ENCODE measurements at places on chromosomes 2 and 18.
A peak's percentile ranks its signal among the peaks of the same experiment; 100 is the strongest.

DNA sequence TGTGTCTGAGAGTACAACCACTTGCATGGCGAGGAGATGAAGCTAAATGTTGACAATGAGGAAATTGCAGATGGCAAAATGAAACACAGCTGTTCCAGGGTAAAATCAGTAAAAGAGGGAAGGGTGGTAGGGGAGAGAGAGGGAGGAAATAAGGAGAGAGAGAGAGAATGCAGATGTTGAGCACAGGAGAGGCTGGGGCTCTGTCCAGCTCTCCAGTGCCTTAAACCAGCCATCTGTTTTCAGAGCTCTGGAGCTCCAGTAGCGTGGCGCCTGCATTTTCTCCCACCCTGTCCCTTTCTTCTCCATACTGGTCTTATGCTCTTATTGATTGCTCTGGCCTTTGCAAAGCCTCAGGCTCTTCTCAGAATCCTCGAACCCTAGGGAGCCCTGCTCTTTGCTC is 52.7 kb upstream of the BOD1L2 start:
- no peak for DNase-seq

DNA sequence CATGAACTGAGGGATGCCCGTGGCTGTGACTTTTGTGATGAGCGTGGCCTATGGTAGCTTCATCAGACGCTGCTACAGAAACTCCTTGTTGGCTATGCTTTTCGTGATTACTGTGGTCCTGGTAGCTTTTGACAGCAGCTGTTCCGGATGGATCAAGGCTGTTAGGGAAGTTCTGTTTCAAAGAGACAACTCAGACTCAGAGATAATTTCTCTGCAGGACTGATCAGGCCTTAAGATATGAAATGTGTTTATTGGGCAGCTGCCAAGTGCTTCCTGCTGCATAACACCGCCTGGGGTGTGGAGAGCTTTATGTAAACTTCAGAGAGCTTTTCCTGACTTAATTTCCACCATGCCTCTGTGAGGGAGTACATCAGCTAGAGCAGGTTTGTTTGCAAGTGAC is 243.8 kb downstream of the TSN start:
- peak; percentile 1 for DNase-seq

GRCh38 chr2:37883518-37883917 is 41.6 kb upstream of the RMDN2 start:
- DNase-seq = no peak

GRCh38 chr2:84942166-84942565 is 28.8 kb upstream of the KCMF1 start:
- DNase-seq = no peak

- no peak for DNase-seq
Observed at GRCh38 chr2:184129073-184129472, 469.3 kb upstream of the ZNF804A start.

- DNase-seq = no peak
Observed at GRCh38 chr2:107102176-107102575, 216.2 kb upstream of the ST6GAL2 start.

DNA sequence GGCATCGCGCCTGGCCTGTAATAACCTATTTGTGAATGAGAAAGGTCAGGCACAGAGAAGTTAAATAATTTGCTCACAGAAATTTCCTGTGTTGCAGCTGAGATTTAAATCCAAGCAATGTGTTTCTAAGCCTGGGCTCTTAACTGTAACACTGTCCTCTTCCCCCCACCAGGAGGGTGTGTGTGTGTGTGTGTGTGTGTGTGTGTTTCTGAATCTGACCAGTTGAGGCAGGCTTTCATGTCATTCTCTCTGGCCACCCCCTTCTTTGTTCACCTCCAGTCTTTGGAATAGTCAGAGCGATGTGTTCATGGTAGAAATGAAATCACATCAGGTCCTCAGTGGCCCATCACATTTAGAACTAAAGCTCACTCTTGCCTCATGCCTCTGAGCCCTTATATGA is 81.2 kb downstream of the NEDD4L start:
- DNase-seq = peak; percentile 11

DNA sequence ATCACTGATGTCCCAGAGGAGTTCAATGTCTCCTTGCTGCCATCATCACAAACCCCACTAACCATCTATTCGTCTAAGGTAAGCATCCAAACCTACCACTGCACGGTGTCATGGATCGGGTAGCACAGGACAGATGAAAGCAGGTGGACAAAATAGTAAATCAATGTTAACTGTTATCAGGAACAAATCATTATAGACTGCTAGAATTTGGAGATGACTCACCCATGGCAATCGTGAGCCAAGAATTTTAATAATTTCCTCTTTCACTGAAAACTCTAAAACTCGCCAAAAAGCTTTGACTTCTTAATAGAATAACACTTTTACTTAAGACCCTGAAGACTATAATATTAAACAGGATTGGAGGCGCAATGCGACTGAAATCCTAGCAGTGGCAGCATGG is 33.7 kb upstream of the BZW1 start:
- DNase-seq = no peak

GRCh38 chr2:231527091-231527395 is 3.2 kb downstream of the NMUR1 start:
- no peak for DNase-seq

DNA sequence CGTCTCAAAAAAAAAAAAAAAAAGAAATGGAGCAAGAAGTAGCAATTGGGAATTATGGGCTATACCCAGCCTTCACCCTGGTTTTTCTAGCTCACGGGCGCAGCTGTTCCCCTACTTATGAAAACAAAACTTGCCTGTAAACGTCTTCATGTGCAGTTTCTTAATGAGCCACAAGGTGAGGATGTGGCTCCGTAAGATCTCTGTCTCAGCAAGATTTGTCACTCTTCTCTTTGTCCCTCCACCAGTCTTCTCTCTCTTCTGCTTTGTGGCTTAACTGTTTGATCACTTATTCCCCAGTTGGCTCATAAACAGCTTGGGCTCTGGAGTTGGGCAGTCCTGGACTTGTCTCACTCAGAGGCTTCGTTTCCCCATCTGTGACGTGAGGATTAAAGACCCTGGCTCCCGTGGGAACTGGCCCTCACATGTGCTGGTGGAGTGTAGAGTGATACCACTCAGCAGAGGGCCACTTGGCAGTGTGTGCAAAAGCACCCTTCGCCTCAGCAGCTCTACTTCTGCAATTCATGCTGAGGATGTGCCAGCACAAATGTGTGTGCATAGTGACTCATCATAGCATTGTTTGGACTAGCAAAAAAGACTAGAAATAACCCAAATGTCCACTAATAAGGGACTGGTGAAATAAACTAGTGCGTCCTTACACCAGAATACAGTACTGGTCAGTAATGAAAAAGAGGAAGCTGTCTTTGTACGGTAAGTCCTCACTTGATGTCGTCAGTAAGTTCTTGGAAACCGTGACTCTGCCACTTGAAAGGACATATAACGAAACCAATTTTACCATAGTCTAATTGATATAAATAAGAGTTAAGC is 8.7 kb downstream of the CEP68 start:
- peak; percentile 83 for DNase-seq

DNA sequence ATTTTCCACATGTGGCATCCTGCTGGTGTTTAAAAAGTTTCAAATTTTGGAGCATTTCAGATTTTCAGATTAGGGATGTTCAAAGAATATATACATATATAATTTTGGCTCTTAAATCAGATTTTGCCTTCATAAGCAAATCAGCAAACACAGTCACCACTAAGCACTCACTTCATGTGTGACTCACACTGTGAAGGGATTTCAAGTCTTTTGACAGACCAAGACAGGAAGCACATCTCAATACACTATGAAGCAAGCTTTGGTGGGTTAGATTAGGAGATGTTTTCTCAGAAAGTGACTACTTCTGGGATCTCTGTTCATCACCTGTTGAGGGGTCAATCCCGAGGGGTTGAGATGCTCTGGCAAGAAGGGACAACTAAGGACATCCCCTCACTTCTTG is 227.8 kb upstream of the RBBP8 start:
- peak; percentile 90 for DNase-seq

GRCh38 chr2:167331636-167332232 is 443.5 kb downstream of the XIRP2 start:
- no peak for DNase-seq

- DNase-seq = peak; percentile 53
Observed at GRCh38 chr2:227503433-227504406, 31.8 kb downstream of the AGFG1 start.

DNA sequence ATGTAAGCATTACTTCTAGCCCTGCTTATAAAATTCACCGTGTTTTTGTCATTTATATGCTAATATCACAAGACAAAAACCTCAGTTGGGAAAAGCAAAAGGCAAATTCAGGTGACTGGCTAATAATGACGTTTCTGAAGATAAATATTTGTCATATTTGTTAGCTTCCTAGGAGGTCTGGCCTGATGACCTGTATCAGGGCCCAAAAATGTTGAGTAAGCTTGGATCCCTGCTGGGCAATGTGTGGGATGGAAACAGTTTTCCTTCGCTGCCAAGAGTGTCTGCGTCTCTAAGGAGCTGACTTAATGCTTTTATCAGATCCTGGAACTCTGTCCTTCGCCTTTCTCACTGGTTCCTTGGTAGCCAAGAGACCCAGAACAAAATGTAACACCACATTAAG is 230.1 kb upstream of the PXDN start:
- DNase-seq = no peak

GRCh38 chr2:55048508-55049042 is 1.7 kb downstream of the RTN4 start:
- peak; percentile 42 for DNase-seq

DNA sequence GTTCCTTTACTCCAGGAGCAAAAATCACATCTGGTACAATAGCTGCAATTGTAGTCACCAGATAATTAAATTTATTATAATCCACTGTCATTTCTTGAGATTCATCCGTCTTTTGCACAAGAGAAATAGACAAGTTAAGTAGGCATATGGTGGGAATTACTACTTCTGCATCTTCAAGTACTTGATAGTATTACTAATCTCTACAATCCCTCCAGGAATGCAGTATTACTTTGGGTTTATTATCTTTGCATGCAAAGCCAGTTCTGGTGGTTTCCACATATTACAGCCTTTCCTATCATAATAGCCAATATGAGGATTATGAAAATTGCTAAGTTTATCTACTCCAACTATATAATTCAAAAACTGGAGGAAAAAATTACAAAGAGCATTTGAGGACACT is 254.1 kb downstream of the IKZF2 start:
- DNase-seq = no peak

DNA sequence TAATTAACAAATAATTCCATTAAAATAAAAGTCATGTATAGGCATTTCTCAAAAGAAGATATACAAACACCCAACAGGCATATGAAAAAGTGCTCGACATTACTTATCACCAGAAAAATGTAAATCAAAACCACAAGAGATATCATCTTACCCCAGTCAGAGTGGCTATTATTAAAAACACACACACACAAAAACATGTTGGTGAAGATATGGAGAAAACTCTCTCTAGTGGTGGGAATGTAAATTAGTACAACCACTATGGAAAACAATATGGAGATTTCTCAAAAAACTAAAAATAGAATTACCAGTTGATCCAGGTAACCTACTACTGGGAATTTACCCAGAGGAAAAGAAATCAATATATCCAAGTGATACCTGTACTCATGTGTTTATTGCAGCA is 966.3 kb upstream of the POU3F3 start:
- DNase-seq = no peak

- DNase-seq = no peak
Observed at GRCh38 chr2:108978709-108979111, 10.3 kb downstream of the EDAR start.

DNA sequence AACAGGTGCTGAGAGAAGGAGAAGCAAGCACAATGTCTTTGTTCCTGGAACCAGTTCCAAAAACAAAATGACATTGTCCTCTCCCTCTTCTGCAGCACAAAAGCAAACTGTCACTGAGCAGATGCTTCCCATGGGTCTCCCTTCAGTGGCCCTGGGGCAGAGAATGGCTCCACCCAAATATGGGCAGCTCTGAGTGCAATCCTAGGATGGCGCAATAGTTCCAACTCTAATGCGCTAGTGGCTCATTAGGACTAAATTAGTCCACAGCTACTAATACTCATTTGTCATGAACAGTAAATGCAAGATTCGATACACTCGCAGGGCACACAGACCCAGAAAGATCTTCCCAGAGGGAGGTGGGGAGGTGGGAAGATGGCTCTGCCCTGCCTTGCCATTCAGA is 205.2 kb upstream of the CHAC2 start:
- DNase-seq = peak; percentile 24

- no peak for DNase-seq
Observed at GRCh38 chr2:21787941-21788340, 664.2 kb downstream of the TDRD15 start.

GRCh38 chr2:101176803-101177202 is 25.6 kb upstream of the TBC1D8 start:
- DNase-seq = no peak

Data from epithelial cell of esophagus (primary cell).